Activated CD4-positive, alpha-beta T cell treated with anti-CD3 and anti-CD28 coated beads for 36 hours (primary cell): ENCODE measurements at places on chromosomes 3 and 15. TPM values are rescaled to one million over a fixed set of nuclear protein-coding genes. Genes with fewer than 3 reads are reported as not detected.

DNA sequence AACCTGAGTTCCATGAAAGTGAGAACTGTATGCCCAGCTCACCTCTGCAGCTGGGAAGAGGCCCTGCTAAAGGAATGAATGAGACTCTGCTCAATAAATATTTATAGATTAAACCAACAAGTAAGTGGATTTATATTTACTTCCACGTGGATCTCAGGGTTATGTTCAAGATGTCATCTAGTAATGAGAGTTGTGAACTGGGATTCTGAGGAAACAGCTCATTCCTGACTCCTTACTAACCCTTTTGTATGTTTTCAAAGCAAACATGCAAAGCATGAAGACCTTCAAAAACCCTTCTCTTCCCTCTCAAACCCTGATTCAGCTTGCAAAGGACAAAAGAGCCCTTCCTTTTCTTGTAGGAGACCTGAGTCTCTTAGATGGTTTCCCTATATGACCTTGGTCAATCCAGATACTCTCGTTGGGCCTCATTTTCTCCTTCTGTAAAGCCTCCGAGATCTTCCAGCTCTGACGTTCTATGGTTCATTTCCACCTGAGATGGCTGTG lies 53.4 kb downstream of the LSM3 start:
- no peak overlapping the region for H3K27ac ChIP-seq
- no peak for DNase-seq
- peaks cover 29% of the 10 kb centered on the region for H3K27me3 ChIP-seq
- H3K4me1 ChIP-seq = peaks cover 12% of the 10 kb centered on the region
- no peak overlapping the region for H3K4me3 ChIP-seq

DNA sequence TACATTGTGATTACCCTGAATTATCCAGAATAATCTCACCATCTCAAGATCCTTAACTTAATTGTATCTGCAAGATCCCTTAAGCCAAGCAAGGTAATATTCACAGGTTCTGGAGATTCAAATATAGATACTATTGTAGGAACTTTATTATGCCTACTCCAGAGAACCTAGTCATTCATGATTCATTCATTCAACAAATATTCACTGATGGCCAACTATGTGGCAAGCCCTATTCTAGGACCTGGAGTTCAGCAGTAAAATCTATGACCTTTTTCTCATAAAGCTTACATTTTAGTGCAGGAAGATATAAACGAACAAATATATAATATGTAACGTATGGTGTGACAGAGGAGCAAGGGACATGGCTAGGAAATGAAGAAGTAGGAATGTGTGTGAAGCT lies 49.6 kb downstream of the ISL2 start:
- DNase-seq = no peak
- peaks cover 6% of the 10 kb centered on the region for H3K36me3 ChIP-seq
- H3K27me3 ChIP-seq = no peaks in the 10 kb centered on the region
- peaks cover 5% of the 10 kb centered on the region for H3K4me1 ChIP-seq
- no peak overlapping the region for H3K4me3 ChIP-seq

DNA sequence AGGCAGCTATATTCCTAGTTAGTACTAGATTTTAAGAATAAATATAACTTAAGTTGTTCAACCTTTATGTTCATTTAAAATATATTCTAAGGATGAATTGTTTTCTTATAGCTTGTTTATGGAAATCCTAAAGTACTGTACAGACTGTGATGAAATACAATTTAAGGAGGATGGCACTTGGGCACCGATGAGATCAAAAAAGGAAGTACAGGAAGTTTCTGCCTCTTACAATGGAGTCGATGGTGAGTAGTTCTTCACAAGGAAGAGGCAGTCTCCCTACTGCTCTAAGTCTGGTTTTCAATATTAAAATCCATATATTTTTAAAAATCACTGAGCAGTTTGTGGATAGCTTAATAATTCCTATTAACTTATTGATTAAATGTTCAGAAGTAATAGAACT lies 29.6 kb downstream of the CALML4 start:
- H3K4me3 ChIP-seq = no peak overlapping the region
- peaks cover 28% of the 10 kb centered on the region for H3K36me3 ChIP-seq
- H3K27me3 ChIP-seq = no peaks in the 10 kb centered on the region
- H3K4me1 ChIP-seq = peaks cover 3% of the 10 kb centered on the region
- H3K27ac ChIP-seq = no peak overlapping the region

GRCh38 chr3:159854500-159855124 lies 134.0 kb upstream of the IL12A start:
- peaks cover 26% of the 10 kb centered on the region for H3K27me3 ChIP-seq
- no peaks in the 10 kb centered on the region for H3K36me3 ChIP-seq
- no peak overlapping the region for H3K4me3 ChIP-seq
- no peak for DNase-seq
- no peaks in the 10 kb centered on the region for H3K4me1 ChIP-seq

DNA sequence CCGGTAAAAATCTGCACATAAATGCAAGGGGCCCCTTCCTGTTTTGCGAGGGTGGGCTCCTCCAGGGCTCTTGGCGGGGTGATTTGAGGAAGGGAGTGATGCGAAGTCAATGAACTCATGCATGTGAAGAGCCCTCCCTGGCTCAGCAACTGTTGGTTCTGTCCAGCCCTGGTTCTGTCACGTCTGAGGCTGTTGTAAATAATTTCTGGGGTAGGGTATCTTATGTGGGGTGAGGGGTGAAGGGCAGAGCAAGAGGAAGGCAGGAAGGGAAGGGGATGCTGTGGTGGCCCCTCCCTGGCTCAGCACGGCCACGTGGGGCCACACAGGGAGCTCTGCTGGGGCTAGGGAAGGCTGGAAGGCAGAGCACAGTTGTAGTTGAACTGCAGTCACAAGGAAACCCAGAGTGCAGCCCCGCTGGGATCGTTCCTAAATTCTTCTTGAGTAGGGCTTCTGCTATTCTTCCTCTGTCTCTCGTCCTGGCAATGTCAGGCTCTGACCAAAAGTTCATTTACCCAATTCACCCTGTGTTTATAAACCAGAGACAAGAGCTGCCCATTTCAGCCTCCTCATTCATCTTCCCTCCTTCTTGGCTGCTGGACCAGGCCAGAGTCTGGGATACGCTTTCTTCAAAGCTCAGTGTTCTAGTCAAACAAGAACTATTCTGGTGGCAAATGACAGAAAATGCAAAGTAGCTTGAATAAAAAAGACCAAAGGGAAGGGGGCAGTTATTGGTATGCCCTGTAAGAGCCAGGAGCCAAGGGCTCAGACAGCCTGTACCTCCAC lies 14.8 kb upstream of the TOPBP1 start:
- H3K4me1 ChIP-seq = peaks cover 2% of the 10 kb centered on the region
- H3K4me3 ChIP-seq = no peak overlapping the region
- no peaks in the 10 kb centered on the region for H3K36me3 ChIP-seq
- H3K27me3 ChIP-seq = peaks cover 52% of the 10 kb centered on the region
- no peak for DNase-seq
- H3K27ac ChIP-seq = no peak overlapping the region

GRCh38 chr3:124260206-124260915 lies 268.4 kb upstream of the ROPN1 start:
- H3K27ac ChIP-seq = no peak overlapping the region
- H3K27me3 ChIP-seq = peaks cover 6% of the 10 kb centered on the region
- no peak for DNase-seq
- H3K4me3 ChIP-seq = no peak overlapping the region

DNA sequence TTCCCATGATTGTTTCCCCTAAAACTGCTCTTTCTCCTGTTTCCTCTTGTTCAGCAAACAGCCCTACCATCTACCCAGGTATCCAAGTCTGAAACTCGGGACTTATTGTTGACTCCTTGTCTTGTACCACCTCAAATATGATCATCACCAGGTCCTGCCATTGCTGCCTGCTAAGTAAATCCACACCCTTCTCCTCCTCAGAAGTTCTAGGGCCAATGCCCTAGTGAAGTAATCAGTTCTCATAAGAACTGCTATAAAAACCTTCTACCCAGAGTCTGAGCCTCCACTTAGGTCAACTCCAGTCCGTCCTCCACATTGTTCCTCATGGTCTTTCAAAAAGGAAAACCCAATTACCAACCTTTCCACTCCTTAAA lies 77.0 kb upstream of the IL12A start:
- peaks cover 10% of the 10 kb centered on the region for H3K4me1 ChIP-seq
- no peak for DNase-seq
- no peak overlapping the region for H3K4me3 ChIP-seq
- no peak overlapping the region for H3K27ac ChIP-seq
- no peaks in the 10 kb centered on the region for H3K36me3 ChIP-seq
- peaks cover 2% of the 10 kb centered on the region for H3K27me3 ChIP-seq

BRPF1 gene
- 23.3 TPM for total RNA-seq

TMEM202 gene
- total RNA-seq = not detected
